ENCODE measurements at places on chromosomes 16 and 17. TPM values are rescaled to one million over a fixed set of nuclear protein-coding genes. Genes with fewer than 3 reads are reported as not detected.
A peak's percentile ranks its signal among the peaks of the same experiment; 100 is the strongest.

DNA sequence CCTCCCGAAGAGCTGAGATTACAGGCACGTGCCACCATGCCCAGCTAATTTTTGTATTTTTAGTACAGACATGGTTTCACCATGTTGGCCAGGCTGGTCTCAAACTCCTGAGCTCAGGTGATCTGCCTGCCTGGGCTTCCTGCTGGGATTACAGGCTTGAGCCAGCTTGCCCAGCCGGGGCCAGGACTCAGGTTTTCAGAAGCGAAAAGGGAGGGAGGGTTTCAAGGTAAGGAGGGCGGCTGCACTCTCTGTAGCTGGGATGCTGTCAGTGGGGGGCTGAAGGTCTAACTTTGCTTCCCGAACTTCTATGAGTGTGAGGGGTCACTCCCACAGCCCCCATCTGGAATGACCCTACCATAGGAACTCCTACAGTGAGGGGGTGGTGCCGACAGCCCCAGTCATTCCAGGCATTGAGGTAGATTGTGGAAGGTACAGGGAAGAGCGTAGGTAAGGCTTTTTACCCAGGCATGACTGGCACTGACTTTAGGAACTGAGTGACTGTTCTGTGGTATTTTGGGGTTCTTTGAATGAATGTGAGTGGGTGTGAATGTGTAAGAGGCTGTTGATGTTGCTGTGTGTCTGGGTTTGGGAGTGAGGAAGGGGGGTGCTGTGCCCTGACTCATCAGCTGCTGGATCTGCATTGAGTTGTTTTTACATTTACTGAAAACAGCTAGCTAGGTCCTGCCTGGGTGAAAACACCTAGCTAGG, 3.8 kb upstream of the C1QL1 start:
- H3K4me3 ChIP-seq: no peak overlapping the region
- no peak overlapping the region for H3K27ac ChIP-seq
- H3K27me3 ChIP-seq: no peaks in the 10 kb centered on the region
- H3K36me3 ChIP-seq: no peaks in the 10 kb centered on the region
- no peak for DNase-seq

- H3K27me3 ChIP-seq: no peaks in the 10 kb centered on the region
- H3K36me3 ChIP-seq: no peaks in the 10 kb centered on the region
- H3K4me1 ChIP-seq: no peaks in the 10 kb centered on the region
- no peak overlapping the region for H3K4me3 ChIP-seq
- no peak for DNase-seq
These were observed 22.5 kb upstream of the CHMP6 start for GRCh38 chr17:80969030-80969673.

DNA sequence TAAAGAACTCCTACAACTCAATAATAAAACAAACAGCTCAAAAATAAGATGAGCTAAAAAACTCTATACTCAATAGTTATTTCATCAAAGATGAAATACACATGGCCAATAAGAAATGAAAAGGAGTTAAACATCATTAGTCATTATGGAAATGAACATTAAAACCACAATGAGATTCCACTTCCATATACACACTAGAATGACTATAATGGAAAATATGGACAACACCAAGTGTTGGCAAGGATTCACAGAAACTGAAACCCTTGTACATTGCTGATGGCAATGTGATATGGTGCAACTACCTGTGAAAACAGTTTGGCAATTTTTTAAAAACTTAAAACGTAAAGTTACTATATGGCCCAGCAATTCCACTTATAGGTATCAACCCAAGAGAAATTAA, 91.4 kb downstream of the GRIN2A start:
- no peaks in the 10 kb centered on the region for H3K27me3 ChIP-seq
- H3K4me3 ChIP-seq: no peak overlapping the region
- H3K36me3 ChIP-seq: no peaks in the 10 kb centered on the region
- DNase-seq: no peak
- H3K4me1 ChIP-seq: no peaks in the 10 kb centered on the region
- no peak overlapping the region for H3K27ac ChIP-seq

DNA sequence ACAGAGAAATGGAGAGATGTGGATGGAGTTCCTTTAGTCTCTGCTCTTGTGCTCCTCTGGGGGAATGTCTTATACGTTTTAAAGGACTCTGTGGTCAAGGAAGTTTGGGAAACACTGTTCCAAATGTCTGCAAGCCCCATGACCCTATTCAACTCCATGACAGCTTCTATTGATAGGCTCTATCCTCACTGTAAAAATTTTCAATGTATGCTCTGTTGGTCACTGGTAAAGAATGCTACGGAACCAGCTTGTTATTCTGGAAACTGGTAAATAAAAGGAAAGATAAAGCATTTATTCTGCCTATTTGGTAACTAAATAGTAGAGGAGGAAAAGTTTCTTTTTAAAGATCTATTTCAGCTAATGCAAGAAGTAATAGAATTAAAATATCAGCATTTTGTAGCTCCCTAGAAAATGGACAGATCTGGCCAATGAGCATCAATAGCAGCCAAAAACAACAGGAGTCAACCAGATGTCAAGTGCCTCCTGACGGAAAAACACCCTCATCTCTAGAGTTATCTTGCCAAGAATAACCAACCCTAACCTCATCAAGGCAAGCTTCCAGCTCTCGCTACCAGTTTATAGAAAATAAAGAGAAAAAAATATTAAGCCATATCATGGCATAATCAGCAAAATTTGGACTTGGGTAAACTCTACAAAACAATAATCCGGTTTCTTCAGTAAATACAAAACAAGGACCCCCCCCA, 16.1 kb downstream of the GDE1 start:
- DNase-seq: no peak
- H3K27ac ChIP-seq: no peak overlapping the region
- H3K4me1 ChIP-seq: 0 out of 2 replicates have a peak, but pooled peaks cover 4% of the 10 kb centered on the region

EFNB3 gene
- total RNA-seq: 5.1 TPM

- H3K27me3 ChIP-seq: no peaks in the 10 kb centered on the region
- peaks cover 16% of the 10 kb centered on the region for H3K4me1 ChIP-seq
- no peak for DNase-seq
These were observed 2.3 kb upstream of the MAZ start for GRCh38 chr16:29804020-29804419.

CNGB1 gene
- not detected for total RNA-seq

GRCh38 chr16:81739503-81739902, 39.6 kb upstream of the PLCG2 start:
- no peak for DNase-seq
- H3K4me3 ChIP-seq: no peak overlapping the region
- H3K27ac ChIP-seq: no peak overlapping the region
- H3K4me1 ChIP-seq: peaks cover 10% of the 10 kb centered on the region
- H3K27me3 ChIP-seq: no peaks in the 10 kb centered on the region
- no peaks in the 10 kb centered on the region for H3K36me3 ChIP-seq

GRCh38 chr17:51133365-51133764, 12.7 kb upstream of the SPAG9 start:
- no peak overlapping the region for H3K4me3 ChIP-seq
- DNase-seq: no peak
- H3K4me1 ChIP-seq: peaks cover 17% of the 10 kb centered on the region
- H3K27me3 ChIP-seq: no peaks in the 10 kb centered on the region

GRCh38 chr17:31584438-31585279, 193.2 kb downstream of the RAB11FIP4 start:
- no peak overlapping the region for H3K4me3 ChIP-seq
- no peak overlapping the region for H3K27ac ChIP-seq
- H3K36me3 ChIP-seq: no peaks in the 10 kb centered on the region

- no peaks in the 10 kb centered on the region for H3K27me3 ChIP-seq
- peak overlapping the region; percentile 97 for H3K27ac ChIP-seq
- peaks cover 43% of the 10 kb centered on the region for H3K4me1 ChIP-seq
- no peaks in the 10 kb centered on the region for H3K36me3 ChIP-seq
These were observed 951 bp upstream of the GPRC5C start for GRCh38 chr17:74430706-74431567.

- H3K27ac ChIP-seq: no peak overlapping the region
- H3K36me3 ChIP-seq: no peaks in the 10 kb centered on the region
- no peaks in the 10 kb centered on the region for H3K4me1 ChIP-seq
- no peaks in the 10 kb centered on the region for H3K27me3 ChIP-seq
These were observed 79.0 kb downstream of the C16orf78 start for GRCh38 chr16:49452578-49452977.

DNA sequence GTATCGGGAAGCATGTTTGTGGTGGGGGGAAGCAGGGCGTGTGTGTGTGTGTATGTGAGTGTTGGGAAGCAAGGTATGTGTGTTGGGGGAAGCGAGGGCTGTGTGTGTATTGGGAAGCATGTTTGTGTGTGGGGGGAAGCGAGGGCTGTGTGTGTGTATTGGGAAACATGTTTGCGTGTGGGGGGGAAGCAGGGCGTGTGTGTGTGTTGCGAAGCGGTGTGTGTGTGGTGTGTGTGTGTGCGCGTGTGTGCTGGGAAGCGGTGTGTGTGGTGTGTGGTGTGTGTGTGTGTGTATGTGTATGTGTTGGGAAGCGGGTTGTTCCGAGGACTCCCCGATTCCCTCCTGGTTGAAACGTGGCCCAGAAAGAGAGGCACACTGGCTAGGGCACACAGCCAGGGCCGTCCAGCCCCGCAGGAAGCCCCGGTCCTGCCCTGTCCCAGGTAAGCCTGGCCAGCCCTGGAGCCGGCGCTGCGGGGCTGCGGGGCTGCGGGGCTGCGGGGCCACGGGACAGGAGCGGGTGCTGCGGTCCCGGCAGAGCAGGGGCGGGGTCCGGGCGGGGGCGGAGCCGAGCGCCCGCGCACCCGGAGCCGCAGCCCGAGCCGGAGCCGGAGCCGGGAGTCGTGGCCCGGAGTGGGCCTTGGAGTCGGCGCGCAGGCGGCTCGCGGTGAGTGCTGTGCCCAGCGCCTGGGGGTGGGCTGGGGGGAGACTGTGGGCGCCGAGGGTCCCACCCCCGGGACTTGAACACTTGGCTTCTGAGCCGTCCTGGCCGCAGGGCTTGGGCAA, at the start of gene NOD2:
Gene NOD2 (plus strand): TSS at position 608 of the 783 bp plus-strand sequence. CDS start 5,890 bp downstream, outside the sequence.
- H3K4me3 ChIP-seq: peak within 1 kb of the TSS; percentile 26
- no peaks in the 10 kb centered on the region for H3K27me3 ChIP-seq
- H3K27ac ChIP-seq: no peak within 1 kb of the TSS
- peak; percentile 21 for DNase-seq
- no peaks in the 10 kb centered on the region for H3K36me3 ChIP-seq

GRCh38 chr17:76681222-76682137, 29.3 kb downstream of the MXRA7 start:
- H3K4me1 ChIP-seq: peaks cover 14% of the 10 kb centered on the region
- H3K4me3 ChIP-seq: no peak overlapping the region
- H3K36me3 ChIP-seq: no peaks in the 10 kb centered on the region
- H3K27ac ChIP-seq: no peak overlapping the region

NHLRC4 gene
- total RNA-seq: not detected

Data from Caco-2 (cell line).